Heart left ventricle (tissue), 16 donors: ENCODE measurements at places on chromosomes 1 and 21. TPM values are rescaled to one million over a fixed set of nuclear protein-coding genes. Genes with fewer than 3 reads are reported as not detected.

DNA sequence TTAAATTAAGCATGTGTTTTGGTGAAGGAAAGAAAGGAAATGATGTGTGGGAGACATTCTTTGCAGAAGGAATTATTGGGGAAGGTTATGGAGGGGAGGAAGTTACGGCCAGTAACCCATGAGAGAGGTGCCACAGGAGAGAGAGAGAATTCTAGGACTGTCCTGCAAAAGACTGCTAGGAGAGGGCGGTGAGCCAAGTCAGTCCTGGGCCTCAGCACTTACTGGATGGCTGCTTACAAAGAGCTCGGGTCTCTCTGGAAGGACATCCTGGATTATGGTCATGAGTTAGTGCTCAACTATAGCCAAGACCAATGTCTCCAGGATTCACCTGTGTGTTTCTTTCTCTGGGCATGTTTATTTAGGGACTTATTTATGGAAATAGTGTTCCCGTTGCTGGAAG is 74.4 kb upstream of the HSD17B7 start:
- DNase-seq, result no peak

GRCh38 chr1:51439895-51440294 is 79.2 kb downstream of the EPS15 start:
- DNase-seq, result no peak

- peak; percentile 60 for DNase-seq
These were observed 1.0 kb downstream of the PRDX6 start for GRCh38 chr1:173478094-173478674.

- no peak for DNase-seq
These were observed 220.9 kb upstream of the KCNK2 start for GRCh38 chr1:214861615-214862014.

- DNase-seq, result no peak
These were observed 33.1 kb upstream of the DIP2A start for GRCh38 chr21:46425571-46425970.

GRCh38 chr1:166302989-166303758 is 136.4 kb upstream of the FAM78B start:
- no peak for DNase-seq

GRCh38 chr1:185652348-185652747 is 81.8 kb upstream of the HMCN1 start:
- no peak for DNase-seq

- DNase-seq, result no peak
These were observed 504 bp downstream of the SCCPDH start for GRCh38 chr1:246724731-246725095.

GRCh38 chr1:3222042-3222692 is 153.2 kb downstream of the PRDM16 start:
- DNase-seq, result no peak

- no peak for DNase-seq
These were observed 33.4 kb upstream of the XPR1 start for GRCh38 chr1:180598333-180598974.

DNA sequence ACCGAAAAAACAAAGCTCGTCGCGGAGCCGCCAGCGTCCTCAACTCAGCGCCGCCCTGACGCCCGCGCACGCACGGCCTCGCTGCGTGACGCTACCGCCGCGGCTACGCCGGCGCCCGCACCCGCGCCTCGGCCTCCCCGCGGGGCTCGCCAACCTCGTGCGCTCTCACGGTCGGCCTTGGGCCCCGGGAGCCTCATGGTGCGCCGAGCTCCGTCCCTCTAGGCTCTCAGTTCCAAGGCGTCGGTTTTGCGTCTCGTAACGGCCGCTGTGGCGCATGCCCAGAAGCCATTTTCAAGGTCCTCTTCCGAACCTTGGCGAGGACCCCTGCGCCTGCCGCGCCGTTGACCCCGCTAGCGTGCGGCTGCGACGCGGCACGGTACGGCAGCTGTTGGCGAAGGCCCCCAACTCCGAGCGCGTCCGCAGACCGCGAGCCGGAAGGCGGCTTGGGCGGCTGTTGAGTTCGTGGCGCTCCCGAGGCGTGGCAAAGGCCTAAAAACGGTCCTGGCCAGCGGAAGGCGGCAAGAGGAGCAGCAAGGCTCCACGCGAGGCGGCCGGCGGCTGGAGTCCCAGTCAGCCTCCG is at the start of gene HENMT1:
Gene HENMT1, minus strand, starts transcription at position 64 of the 580 bp plus-strand sequence. CDS start 1,209 bp downstream, outside the sequence.
- peak; percentile 78 for DNase-seq

DNA sequence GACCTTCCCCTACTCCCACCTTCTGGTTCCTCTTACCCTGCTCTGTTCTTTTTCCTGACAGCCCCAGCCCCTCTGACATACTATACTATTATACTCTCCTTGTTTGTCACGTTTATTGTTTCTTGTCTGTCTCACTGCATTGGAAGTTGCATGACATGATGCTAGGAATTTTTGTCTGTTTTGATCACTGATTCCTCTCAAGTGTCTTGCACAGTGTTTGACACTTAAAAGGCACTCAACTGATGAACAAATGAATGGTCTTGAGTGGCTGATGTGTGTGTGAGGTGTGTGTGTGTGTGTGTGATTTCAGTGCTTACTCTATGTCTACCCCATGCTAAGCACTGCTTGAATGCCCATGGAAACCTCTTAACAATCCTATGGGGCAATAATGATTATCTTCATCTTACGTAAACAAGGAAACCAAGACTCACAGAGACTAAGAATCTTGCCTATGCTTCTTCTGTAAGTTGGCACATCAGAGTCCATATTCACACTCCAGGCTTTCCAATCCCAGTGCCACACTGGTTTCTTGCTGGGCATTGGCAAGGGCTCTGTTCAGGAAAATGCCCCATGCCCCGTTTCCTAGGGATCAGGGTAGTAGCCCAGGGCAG is 59.7 kb downstream of the ATP1A1 start:
- DNase-seq, result no peak

DNA sequence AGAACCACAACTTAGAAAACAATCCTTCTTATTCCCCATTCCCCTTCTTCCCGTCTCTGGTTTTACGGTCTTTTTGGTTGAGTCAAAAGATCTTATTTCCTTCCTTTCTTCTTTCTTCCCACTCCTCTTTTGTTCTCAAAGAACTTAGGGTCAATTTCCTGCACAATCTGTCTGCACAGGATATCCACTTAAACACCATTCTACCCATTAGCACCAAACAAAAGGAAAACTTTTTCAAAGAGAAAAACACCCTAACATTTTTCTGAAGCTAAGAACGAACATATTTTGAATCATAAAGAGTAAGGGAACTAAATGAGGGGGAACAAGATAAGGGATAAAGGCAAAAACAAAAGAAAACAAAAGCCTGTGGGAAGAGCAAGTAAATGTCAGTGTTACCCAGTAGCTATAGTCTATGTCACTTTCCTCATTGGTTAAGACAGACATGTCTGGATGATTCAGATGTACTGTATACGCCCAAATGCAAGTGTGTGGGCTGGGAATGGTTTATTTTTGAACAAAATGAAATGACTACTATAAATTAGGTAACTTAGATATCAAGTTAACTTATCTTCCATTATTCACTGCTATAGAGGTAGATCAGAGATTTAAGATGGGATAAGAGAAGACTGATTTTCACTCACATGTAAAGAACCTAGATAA is 59.9 kb downstream of the TOR3A start:
- DNase-seq, result no peak

GRCh38 chr1:39196244-39197215 is 8.0 kb upstream of the MACF1 start:
- no peak for DNase-seq

DNA sequence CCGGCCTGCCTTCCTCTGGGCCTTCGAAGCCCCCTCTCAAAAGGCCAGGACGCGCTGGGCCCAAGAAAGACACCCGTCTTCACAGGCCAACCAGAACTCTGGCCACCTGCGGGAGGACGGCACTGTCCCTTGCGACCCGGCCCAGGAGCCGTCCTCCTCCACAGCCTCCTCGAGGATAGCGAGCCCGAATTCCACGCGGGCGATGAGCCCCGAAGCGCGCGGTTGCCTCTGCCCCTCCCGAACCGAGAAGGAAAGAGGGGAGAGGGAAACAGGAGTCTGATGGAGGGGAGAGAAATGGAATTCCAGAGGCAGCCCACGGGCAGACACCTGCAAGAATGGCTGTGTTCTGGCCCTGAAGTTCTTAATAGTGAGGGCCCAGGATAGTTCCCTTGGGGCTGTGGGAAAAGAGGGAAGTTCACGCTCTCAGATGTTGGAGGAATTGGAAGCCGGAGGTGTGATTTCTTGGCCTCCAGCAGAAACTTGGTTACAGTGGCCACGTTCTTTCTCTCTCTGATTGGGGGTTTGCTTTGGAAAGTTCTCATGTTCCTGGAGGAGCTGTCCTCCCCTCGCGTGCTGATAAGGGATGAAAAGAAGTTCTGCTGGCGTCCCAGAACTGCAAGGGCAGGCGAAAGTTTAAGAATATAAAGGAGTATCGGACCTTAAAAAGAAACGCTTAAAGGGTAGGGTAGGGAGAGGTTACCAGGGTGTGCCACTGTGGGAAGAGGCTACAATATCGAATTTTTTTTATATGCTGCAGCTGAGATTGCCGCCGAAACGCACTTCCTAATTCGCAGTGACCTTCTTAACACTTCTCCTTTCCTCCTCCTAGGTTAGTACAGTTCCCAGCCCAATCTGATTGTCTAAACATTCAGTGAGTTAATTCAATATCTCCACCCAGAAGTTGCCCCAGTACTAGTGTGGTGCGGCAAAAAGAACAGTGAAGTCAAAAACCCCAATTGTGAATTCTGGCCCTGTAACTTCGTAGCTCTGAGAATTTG is 5.8 kb upstream of the SLC44A5 start:
- no peak for DNase-seq

GRCh38 chr1:213979751-213980586 is 7.8 kb upstream of the PROX1 start:
- no peak for DNase-seq

DNA sequence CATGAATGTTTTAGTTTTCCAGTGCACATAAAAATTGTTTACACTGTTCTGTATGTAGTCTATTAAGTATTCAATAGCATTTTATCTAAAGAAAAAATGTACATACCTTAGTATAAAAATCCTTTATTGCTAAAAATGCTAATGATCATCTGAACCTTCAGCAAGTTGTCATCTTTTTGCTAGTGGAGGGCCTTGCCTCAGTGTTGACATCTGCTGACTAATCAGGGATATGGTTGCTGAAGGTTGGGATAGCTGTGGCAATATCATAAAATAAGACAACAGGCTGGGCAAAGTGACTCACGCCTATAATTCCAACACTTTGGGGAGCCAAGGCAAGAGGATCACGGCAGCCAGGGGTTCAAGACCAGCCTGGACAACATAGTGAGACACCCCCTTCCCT is 9.0 kb downstream of the DYNLT5 start:
- DNase-seq, result no peak

DNA sequence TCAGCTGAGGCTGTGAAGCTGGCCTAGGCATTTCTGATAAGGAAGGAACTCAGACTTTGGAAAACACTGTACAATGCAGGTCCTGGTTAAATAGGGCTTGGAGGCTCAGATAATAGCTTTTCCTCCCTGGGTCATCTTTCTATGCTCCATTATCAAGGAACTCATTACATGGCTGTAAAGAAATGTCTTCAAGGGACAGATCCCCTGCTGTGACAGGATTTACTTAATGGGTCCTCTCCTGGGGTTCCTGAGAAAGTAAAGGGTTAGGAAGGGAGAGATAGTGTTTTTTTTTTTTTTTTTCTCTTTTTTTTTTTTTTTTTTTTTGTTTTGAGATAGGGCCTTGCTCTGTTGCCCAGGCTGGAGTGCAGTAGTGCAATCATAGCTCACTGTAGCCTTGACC is 14.1 kb upstream of the SVBP start:
- DNase-seq, result no peak

GRCh38 chr1:173502104-173502503 is 25.0 kb downstream of the PRDX6 start:
- no peak for DNase-seq

- DNase-seq, result no peak
These were observed 35.7 kb downstream of the RGS5 start for GRCh38 chr1:163166886-163167555.

Gene NUP210L
- polyA plus RNA-seq, result not detected

Gene RBP7
- polyA plus RNA-seq, result 97.5 TPM

Gene KRTAP11-1
- not detected for polyA plus RNA-seq

Gene EFNA4
- 2.0 TPM for polyA plus RNA-seq

Gene CDA
- 2.9 TPM for polyA plus RNA-seq

Gene RNF19B
- 15.2 TPM for polyA plus RNA-seq

Gene WNT3A
- not detected for polyA plus RNA-seq
